COR-L47 (cell line): ENCODE measurements at places on chromosomes 2 and 18.

GRCh38 chr2:200367155-200367554 is 60.7 kb downstream of the SPATS2L start:
- DNase-seq, result no peak

DNA sequence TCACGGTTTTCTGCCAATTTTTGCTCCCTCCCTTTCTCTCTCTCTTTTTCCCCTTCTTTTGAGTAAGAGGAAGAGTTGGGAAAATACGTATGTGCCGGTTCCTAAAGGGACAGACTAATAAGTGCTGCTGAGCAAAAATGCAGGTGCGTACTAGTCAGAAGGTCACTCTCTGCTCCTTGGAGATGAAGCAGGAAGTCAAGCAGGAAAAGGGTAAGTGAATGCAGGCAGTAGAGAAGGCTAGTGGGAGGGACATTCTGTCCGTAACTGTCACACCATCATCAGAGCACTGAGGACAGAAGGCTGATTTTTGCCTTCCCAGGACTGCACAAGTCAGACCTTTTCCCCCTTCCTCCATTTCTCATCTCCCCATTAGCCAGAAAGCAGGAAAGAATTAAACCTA is 105.7 kb downstream of the CDH2 start:
- DNase-seq, result no peak

DNA sequence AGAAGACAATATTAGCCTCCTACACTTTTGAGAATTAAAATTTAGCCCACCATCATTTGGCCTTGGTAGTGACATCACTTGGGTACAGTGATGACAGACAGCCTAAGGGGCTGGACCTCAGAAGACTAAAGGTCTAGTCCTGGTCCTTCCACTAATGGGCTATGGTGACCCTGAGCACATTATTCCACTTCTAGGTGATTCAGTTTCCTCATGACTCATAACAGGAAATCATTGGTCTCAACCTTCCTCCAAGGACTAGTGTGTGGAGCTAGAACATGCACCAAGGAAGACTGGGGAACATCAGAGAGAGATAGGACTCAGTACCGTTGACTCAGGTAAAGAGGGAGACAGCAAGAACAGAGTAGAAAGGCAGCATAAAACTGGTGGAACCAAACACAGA is 64.0 kb downstream of the TFCP2L1 start:
- no peak for DNase-seq

DNA sequence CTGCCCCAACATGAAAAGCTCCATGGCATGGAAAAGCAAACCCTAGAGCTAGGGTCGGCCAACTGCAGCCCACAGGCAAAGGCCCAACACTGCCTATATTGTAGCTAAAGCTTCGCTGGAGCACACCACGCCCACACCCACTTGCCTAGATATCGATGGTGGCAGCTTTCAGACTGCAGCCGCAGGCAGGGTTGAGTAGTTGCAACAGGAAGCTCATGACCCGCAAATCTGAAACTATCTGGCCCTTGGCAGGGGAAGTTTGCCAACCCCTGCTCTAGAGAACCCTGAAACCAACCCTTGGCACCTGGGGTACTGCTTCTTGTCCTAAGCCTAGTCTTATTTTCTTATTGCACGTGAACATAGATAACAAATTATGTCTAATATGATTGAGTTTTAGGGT is 250.0 kb downstream of the SOX11 start:
- DNase-seq, result no peak

DNA sequence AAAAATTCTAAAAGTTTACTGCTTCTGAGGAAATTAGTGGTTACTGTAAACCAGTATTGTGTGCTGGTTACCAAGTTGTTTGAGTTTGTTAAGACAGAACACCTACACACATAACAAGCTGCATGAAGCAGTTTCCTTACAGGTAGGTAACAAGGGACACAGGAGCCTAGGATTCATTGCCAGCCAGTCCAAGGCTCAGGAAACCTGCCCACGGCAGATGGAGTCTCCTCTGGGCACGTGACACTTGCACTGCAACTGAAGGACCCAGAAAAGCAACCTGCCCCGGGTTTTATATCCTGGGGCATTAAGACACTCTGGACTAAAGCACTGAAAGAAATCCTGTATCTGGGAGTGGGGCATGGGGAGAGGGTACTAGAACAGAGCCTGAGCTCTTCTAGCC is 639.3 kb downstream of the ADCYAP1 start:
- no peak for DNase-seq

DNA sequence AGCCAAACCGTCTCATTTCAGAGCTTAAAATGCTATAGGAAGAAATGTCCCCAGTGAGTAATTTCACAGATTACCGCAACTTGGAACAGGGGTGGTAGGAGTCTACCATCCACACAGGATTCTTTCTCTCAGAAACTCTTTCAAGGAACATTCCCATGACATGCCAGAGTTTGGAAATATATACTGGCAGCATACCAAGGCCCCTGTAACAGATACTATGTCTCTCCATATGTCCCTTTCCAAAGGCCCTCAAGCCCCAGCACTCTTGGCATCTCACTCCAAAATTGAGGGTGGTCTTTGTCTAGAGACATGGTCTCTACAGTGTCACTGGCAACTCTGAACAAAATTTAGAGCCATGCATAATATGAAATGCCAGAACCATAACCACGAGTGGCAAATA is 11.0 kb downstream of the FIGLA start:
- no peak for DNase-seq

DNA sequence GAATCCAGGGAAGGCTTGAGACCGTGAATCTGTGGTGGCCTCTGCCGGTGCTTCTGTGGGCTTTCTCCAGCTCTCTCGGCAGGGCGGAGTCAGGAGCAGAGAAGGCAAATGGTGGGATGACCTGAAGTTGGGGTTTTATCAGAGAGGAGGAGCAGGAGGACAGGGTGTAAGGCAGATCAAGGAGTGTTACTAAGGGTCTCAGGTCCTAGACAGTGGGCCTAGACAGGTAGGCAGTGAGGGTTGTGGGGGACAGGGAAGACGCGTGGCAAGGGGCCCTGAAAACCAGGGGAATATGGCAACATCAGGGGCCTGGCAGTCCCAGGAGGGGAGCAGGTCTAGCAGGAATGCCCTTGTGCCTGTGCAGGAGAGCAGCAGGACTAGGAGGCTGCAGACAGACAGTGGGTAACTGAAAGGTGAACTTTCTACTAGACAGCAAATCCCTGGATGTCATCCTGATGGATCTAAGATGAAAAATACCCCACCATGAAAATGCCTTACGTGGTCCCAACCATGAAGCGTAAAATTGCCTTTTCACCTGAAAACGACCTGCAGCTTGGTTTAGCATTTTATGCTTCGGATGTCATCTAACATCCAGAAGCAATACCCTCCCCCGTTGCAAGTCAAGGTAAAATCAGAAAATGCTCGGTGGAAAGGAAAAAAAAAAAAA is 42.1 kb downstream of the SRSF7 start:
- no peak for DNase-seq

GRCh38 chr2:238466243-238466756 is 39.6 kb downstream of the ASB1 start:
- DNase-seq, result no peak

DNA sequence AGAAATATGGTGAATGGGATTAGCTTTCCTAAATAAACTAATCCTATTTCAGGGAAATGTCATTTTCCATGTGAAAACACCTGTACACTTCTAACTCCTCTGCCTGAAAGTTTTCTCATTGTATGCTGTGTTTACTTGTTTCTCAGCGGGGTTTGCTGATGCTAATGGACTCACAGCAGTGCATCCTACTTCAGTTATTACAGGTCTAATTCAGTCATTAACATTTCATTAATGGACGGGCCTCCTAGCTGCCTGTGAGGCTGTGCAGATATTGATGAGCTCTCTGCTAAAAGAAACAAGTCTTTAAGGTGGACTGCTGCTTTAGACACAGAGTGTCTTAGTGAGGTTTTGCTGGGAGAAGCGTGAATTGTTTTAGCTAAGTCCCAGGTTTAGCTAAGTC is 1342.0 kb upstream of the ZEB2 start:
- peak; percentile 34 for DNase-seq

GRCh38 chr2:202196727-202197126 is 41.7 kb downstream of the SUMO1 start:
- no peak for DNase-seq

DNA sequence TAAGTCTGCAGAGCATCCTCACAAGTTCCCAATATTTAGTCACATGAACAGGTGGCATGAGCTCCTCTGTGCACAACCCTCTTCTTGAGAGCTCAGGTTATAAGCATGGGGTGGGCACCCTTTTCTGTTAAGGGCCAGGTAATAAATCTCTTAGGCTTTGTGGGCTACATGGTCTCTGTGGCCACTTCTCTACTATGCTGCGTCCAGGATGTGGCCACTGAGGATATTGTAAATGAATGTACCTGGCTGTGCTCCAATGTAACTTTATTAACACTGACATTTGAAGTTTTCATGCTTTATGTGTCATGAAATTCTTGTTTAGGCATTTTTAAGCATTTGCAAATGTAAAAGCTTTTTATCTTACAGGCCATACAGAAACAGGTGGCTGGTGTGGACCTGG is 116.8 kb upstream of the ST6GAL2 start:
- DNase-seq, result no peak

DNA sequence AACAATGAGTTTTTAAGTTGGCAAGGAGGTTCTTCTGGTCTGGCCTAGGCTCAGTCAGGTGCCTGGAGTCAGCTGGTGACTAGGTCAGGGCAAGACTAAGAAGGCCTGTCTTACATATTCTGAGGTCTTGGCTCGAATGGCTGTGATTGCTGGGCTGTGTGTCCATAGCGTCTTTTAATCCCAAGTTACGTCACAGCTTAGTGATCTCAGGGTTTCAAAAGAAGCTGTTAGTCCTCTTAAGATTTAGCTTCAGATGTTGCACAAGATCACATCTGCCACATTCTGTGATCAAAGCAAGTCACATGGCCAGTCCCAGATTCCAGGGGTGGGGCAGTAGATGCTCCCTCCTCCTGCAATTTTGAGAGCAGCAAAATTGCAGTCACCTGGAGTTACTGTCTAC is 61.3 kb downstream of the PKP4 start:
- DNase-seq, result no peak

DNA sequence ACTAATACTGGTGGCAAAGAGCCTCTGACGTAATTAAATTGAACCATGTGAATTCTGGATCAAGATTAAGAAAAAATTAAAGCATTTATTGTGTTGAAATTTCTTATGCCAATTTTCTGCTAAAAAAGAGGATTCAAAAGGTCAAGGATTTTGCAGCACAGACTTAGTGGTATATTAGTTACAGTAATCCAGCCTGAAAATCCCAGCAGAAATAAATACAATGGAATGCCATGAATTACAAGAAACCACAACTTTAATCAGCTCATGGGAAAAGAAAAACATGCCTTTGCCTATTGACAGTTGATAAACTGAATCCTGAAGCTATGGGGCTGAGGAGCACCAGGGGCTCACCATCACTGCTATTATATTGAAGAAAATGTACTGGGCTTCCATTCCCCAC is 114.8 kb upstream of the SATB2 start:
- DNase-seq, result no peak

DNA sequence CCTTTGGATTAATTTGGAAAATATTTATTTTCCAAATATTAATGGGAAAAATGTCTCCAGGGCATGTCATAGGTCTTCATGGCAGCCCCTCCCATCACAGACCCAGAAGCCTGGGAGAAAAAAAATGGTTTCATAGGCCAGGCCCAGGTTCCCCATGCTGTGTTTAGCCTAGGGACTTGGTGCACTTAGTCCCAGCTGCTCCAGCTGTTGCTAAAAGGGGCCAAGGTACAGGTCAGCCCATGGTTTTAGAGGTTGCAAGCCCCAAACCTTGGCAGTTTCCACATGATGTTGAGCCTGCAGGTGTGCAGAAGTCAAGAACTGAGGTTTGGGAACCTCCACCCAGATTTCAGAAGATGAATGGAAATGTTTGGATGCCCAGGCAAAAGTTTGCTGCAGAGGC is 309.6 kb downstream of the SOCS6 start:
- no peak for DNase-seq

DNA sequence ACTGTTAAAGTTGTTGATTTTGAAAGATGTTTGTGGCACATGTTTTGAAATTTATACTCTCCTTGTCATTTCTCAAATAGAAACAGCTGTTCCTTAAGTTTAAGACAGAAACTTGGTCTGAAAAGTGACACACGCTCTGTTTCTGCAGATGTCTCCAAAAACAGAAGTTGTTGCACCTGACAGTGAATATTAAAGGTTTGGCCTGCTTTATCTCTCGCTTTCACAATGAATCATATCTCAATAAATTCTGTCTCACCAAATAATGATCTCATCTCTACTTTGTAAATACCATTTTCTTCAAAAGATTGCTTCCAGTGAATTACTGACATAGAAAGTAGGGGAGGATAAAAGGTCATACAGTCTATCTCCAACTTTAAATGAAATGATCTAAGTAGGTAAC is 294.9 kb upstream of the SYT4 start:
- DNase-seq, result no peak

DNA sequence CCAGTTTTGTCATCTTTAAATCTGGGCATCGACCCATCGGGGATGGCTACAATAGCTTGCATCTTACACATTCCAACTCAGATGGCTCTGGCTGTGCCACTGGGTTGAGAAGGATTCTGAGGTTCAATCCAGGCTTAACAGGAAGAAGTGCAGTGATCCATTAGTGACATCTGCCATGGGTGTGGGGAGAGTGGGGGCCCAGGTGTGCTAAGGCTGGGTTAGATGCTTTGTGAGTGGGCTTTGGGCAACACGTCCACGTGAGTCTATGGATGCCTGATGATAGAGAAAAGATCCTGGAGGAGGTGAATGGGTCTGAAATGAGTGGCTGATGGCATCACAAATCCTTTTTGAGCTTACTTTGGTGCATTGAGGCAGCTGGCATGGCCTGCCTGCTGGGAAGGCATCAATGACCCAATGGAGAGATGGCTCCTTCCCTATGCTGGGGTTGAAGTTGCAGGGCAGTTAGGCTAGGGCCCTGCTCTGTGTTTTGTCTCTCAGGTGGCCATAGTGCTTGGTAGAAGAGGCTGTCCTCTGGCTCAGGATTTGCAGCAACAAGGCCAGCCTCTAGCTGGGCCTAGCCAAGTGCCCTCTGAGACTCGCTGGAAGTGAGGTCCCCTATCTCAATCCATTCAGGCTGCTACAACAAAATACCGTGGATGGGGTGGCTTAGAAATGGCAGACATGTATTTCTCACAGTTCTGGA is 56.7 kb downstream of the HS1BP3 start:
- DNase-seq, result no peak

DNA sequence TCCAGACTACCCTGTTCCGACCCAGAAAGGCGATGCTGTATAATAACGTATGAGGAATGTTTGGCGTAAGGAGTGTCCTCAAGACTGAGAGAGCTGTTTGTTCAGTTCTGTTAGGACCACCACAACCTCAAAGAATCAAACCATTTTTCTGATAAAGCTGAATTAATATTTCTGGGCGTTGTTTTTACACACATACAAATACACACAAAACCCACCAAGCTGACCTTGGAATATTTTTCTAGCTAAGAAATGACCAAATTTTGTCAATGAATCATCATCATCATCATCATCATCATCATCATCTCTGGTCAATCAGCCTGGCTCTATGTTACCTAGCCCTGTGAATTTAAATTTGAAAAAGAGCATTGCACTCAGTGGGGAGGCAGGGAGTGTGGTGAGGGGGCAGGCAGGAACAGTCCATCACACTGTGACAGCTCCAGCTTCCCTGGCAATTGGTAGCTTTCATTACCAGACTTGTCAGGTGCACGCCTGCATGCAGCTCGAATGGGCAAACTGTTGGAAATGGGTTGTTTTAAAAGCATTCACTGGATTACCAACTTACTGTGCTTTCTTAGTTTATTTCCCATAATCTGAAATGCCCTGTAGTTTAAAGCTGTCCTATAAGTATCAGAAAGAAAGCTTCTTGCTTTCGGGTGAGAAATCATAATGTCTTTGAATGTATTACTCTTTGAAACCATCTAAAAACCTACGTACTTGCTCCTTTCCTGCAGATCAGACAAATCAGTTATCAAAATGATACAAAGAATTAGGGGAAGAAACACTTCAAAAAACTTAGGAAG is 6.9 kb upstream of the POU3F3 start:
- DNase-seq, result no peak
